ENCODE measurements at places on chromosomes 16 and 17.
A peak's percentile ranks its signal among the peaks of the same experiment; 100 is the strongest.

- DNase-seq: no peak
These were observed 7.9 kb downstream of the HERPUD1 start for GRCh38 chr16:56939801-56940200.

DNA sequence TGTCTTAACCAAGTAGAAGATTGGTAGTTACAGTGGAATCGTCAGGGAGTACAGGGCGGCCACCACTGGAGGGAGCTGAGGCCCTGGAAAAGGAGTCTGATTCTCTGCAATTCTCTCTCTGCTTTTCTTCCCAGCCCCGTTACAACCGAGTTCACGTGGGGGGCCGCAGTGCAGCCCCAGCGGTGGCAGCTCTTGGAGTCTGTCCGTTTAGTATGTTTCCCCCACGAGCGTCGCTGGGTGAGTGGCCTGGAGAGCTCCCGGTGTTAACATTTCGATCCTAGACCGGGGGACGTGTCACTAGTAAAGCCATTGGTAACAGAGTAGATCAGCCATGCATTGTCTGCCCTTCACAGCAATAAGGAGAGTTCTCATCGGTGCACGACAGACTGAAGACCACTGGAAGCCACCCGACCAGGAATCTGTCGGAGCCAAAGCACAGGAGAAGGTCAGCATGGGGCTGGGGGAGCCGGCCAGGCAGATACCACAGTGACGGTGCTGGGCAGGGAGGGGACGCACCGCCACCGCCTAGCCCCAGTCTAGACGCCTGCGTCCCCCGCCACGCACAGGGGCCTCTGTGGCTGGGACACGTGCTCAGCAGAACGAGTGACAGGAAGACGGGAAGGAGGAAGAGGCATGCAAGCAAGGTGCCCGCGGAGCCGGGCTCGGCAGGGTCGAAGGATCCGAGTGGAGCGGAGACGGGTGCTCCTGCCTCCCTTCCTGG is 15.7 kb downstream of the SLC16A3 start:
- DNase-seq: no peak

- no peak for DNase-seq
These were observed 647.0 kb downstream of the MAF start for GRCh38 chr16:78953526-78953925.

DNA sequence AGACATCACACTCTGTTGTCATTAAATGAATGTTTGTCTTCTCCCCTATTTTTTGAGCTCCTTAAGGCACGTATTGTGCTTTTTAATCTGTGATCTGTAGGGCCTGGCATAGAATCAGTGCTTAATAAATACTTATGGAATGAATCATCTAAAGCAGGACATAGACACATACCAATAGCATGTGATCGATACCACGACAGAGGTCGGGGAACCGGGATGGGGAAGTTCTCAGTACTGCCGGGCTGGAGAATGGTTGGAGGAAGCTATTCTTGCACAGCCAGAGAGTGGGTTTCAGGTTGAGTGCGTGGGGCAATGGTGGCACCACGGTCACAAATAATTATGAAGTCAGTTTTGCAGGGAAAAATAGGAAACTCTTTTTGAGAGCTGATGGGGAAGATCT is 26.8 kb downstream of the NLRP1 start:
- peak; percentile 48 for DNase-seq

DNA sequence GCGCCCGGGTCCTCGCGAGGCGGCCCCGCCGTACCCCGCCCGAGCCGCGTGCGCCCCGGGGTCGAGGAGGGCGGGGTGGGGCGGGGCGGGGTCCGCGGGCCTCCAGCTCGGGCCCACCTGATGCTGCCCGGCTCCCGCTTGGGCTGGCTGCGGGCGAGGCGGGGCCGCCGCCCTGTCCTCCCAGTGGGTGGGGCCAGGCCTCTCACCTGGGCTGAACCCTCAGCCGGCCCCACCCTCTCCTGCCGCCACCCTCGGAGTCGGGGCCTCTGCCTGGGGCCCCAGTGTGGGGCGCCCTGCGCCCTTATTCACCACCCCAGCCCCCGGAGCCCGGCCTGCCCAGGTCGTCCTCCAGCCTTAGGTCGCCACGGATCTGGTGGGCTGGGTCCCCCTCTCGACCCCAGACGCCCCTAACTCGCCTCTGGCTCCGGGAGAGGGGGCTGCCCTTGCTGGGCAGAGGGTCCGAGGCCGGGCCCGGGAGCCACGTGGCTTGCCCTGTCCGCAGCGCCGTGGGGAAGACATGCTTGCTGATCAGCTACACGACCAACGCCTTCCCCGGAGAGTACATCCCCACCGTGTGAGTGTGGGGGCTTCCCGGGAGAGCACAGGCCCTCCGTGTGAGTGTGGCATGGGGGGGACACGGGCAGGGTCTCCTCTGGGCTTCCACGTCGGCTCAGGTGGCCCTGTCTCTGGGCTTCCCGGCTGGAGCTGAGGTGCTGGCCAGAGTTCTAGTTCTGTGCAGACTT is 578 bp downstream of the RAC3 start:
- peak; percentile 53 for DNase-seq

DNA sequence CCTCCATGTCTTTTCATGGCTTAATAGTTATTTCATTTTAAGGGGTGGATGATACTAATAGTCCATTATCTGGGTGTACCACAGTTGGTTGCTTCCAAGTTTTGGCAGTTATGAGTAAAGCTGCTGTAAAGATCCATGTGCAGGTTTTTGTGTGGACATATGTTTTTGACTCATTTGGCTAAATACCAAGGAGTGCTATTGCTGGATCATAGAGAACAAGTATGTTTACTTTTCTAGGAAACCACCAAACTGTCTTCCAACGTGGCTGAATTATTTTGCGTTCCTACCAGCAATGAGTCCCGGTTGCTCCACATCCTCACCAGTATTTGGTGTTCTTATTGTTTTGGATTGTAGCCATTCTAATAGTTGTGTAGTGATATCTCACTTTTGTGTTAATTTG is 181.9 kb downstream of the SPECC1 start:
- peak; percentile 41 for DNase-seq

DNA sequence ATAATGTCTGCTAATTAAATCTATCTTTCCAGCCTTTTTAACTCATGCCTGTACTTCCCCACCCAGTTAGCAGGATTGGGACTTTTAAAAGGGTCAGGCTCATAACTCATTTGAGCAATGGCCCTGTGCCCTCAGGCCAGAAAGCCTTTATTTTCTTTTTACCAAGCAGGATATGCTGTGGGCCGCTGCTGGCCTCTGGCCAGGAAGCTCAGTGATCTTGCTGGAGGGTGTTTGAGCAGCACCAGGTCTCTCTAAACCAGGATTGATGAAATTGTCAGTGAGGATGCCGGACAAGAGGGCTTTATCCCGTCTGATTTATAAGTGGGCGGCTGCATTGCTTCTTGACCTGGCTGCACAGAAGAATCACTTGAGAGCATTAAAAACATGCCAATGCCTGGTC is 187.8 kb downstream of the RAB11FIP4 start:
- DNase-seq: peak; percentile 50

DNA sequence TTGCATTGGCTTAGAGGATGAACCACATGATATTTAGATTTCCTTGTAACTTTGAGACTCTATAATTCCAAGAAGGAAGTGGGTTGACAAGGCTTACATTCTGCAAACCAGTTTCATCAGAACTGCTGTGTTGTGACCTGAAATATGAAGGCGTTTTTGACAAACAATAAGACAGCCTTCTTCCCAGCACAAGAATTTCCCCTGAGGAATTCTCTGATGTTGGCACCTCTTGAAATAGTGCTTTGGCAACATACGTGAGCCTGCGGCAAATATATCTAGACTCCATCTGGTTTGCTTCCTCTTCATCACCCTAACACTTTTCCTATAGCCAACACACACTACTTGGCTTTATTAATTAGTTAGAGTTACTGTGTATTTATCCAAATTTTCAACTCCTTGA is 585.5 kb upstream of the SOX9 start:
- no peak for DNase-seq

DNA sequence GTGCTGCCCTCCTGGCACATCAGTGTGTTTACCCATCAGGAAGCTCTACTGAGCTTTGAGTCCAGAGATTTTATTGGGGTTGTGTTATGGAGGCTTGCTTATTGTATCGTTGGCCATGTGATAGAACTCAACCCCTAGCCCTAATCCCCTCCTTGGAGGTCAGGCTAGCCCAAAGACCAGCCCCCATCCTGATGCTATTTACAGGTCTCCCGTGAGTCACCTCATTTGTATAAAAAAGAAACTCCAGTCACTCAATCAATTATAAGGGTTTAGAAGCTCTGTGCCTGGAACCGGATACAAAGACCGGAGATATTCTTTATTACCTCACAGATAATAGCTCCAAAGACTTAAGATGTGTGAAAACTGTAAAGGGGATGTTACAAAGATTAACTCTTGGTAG is 405.9 kb downstream of the CNTNAP4 start:
- no peak for DNase-seq

DNA sequence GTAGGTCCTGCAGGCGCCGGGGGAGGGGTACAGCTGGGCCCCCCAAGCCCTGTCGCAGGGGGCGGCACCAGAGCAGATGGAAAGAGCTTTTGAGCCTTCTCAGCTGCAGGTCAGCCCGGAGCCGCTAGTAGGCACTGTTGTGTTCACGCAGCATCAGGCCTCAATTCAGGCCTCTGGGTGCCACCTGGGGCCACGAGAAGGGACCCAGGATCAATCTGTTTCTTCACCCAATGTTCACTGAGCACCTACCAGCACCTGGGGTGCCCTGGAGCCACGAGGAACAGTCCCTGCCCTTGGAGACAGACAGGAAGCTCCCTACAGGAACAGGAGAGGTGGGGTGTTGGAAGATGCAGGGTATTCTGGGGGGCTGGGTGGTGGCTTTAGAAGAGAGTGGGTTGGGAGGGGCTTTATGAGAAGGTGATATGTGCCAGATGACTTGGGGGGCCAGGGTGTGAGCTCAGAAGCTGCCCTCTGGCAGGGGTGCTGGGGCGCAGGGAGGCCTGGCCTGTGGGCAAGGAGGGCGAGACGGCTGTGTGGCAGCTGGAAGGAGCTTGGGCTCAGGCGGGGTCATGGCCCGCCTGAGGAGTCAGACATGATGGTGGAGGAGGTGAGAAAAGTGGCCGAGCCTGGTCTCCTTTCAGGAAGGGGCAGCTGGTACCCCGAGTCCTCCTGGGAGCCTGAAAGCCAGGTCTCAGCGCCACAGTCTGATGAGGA is 121.9 kb upstream of the GSE1 start:
- no peak for DNase-seq

DNA sequence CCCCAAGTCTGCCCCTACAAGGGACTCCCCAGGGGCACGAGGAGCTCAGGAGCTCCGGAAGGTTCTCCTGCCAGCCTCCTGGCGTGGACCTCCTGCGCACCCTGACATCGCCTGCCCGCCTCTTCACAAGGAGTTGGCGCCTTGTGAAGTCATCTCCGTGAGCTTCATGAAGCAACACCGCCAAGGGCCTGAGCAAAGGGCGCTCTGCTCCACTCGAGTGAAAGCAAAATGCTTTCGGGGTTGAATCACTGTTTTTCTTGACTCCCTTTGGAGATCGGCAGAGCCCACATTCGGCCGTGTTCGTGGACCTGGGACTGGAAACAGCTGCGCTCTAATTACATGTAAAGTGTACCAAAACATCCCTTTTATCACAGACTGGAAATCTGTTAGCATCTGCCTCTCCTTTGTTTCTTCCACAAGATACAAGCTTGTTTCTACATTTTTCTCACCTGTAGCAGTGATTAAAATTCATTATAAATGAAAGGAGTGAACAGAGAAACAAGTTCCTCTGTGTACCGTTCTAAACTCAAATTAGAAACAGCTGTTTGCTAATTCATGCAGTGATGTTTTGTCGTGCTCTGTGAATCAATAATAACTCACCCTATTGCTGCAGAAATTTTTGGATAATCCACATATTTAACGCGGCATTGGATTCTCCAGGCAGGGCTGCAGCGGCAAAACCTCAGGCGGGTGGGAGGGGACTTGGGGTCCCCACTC is 203.3 kb downstream of the ZNF423 start:
- DNase-seq: no peak

GRCh38 chr17:17538417-17539391 is 42.5 kb upstream of the RASD1 start:
- DNase-seq: no peak

GRCh38 chr17:36941265-36942010 is 4.2 kb downstream of the LHX1 start:
- DNase-seq: no peak

GRCh38 chr16:15031179-15031578 is 24.7 kb downstream of the NTAN1 start:
- DNase-seq: no peak

DNA sequence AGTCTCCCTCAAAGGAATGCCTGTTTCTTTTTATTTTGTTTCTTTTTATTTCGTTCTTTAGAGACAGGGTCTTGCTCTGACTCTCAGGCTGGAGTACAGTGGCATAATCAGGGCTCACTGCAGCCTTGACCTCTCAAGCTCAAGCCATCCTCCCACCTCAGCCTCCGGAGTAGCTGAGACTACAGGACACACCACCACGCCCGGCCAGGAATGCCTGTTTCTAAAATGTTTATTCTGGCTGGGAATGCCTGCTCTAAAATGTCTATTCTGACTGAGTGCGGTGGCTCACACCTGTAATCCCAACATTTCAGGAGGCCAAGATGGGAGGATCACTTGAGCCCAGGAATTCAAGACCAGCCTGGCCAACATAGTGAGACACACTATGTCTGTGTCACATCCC is 2.5 kb upstream of the MMP28 start:
- no peak for DNase-seq

GRCh38 chr16:28876973-28877654 is 1.2 kb upstream of the ATP2A1 start:
- DNase-seq: no peak

DNA sequence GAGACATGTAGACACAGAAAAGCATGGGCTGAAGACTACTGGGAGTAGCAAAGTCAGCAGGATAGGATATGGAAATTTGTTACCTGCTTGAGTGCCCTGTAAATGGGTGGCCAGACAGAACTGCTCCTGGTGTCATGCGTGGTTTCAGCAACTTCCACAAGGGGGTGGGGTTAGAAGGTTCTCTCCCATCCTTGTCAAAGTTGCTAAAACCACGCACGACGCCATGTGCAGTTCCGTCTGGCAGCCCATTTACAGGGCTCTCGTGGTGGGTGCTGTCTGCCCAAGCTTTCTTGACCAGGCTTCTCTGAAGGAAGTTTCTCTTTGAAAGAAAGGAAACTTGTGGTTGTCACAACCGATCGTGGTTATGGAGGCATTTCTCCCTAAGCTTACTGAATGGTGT is 6.9 kb upstream of the DBNDD1 start:
- no peak for DNase-seq

GRCh38 chr17:30831257-30831656 is 509 bp upstream of the ATAD5 start:
- no peak for DNase-seq

GRCh38 chr16:68113059-68113761 is 28.0 kb downstream of the NFATC3 start:
- no peak for DNase-seq

DNA sequence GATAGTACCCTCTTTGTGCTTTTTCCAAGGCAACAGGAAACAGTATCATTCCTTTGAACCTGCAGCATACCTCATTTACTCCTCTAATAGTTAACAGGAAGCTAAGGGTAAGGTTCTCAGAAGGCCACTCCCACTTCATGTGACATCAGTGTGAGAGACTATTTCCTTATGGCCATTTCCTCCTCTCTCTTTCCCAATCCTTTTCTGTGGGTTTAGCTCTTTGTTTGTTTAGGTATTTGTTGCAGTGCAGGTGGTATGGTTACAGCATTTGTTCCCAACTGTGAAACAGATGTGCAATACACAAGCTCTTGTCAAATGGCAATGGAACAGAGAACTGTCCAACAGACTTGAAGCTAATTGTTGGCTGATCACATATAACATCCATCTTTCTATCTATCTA is 14.7 kb downstream of the TMC5 start:
- no peak for DNase-seq
